ENCODE measurements at places on chromosomes 6 and 20.
A peak's percentile ranks its signal among the peaks of the same experiment; 100 is the strongest.

DNA sequence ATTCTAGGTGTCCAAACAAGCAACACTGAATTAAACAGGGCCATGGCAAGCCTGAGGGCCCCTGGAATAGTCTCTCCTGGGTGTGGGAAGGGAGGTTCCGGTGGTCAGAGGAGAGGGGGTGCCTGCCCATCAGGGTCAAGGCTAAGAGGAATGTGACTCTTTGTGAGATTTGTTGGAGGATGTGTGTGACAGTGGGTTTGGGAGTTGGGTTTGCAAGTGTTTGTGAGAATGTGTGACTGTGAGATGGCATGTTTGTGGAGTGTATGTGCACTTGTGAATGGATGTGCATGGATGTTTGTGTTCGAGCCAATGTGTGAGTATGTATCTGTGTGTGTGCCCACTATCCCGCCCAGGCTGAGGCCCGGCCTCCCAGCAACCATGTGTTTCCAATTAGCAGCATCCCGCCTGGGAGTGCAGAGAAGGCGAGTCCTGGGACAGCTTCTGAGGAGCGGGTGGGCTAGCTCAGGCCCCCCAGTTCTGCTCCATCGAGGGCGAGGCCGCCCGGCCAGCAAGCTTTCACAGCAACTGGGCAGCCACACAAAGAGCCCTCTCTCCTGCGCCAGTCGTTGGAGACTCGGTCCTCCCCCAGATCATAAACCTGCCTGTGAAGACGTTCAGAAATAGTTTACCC lies 12.6 kb downstream of the FOXC1 start:
- no peak for DNase-seq

- no peak for DNase-seq
Observed at GRCh38 chr20:13382786-13383185, 161.7 kb downstream of the ISM1 start.

DNA sequence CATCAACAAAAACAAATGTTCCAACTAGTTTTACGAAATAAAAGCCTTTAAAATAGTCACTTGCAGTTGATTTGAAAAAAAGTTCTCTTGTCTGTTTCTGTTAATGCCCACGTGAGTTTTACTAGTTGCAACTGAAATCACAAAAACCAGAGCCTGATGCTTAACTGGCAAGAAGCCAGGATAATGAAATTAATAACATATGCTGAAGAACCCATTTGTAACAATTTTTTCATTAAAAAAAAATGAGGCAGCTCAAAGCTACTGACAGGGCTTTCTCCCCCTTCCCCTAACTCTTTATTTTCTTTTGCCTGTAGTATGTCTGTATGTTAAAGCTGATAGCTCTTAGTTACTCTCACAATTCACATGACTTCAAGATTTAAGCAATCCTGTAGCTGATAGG lies 132.7 kb upstream of the EYA4 start:
- DNase-seq: no peak

- no peak for DNase-seq
Observed at GRCh38 chr20:36888880-36889516, 13.1 kb downstream of the TLDC2 start.

DNA sequence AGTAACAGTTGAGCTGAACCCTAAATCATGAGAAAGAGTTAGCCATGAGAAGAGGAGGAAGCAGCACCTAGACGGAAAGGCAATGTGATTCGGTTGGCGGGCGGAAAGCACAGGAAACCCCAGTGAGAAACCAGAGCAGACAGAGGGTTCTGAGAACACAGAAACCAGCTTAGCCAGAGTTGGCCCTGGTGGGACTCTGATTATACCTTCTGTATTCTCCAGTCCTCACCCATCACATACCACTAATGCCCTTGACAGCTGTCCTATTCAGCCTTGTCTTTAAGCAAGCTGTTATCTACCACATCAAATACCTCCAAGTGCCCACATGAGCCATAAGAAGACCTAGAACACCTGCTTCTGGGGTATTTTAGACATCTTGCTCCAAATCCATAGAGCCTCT lies 58.9 kb upstream of the LRRC1 start:
- no peak for DNase-seq

DNA sequence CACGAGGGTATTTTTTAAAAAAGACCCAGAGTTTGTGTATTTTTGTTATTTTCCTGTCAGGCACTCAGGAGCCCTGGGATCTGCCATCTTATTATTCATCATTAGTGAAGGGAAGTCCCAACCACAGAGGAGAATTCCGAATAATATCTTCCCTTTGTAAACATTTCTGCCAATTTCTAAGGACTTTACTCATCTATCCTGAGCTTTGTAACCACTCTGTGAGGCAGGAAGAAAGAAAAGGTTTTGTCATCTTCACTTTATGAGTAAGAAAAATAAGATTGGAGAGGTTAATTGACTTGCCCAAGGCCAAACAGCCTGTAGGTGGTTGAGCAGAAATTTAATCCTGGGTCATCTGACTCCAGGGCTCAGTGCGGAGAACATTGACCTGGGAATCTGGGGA lies 23.0 kb upstream of the IYD start:
- DNase-seq: no peak

DNA sequence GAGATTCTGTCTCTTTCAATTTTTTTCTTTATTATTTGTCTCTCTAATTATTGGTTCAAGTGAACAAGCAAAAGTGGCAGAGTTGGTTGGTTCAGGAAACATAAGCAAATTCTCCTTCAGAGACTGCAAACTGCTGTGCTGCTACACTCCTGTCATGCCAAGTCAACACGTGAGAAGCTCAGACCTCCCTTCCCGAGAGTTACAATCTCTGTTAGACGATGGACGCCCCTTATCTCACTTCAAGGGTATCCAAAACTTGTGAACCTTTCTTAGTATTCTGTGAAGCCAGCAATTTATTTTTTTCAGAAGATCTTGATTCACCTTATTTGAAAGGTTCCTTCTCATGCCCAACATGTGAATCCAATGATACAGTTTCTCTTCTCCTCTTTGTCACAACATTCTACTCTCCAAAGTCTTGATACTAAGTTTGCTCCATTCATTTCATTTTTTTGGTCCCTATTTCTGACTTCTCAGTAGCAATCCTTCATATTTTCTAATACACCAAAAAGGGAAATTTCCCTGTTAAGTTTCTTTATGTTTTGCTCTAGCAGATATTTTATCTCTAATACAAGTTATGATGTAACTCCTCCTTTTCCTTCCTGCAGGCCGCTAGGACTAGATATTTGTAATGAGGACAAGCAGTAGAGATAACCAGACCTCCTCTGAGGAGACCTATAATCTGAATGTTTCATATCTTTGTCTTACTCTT lies 448.8 kb upstream of the CITED2 start:
- DNase-seq: no peak

DNA sequence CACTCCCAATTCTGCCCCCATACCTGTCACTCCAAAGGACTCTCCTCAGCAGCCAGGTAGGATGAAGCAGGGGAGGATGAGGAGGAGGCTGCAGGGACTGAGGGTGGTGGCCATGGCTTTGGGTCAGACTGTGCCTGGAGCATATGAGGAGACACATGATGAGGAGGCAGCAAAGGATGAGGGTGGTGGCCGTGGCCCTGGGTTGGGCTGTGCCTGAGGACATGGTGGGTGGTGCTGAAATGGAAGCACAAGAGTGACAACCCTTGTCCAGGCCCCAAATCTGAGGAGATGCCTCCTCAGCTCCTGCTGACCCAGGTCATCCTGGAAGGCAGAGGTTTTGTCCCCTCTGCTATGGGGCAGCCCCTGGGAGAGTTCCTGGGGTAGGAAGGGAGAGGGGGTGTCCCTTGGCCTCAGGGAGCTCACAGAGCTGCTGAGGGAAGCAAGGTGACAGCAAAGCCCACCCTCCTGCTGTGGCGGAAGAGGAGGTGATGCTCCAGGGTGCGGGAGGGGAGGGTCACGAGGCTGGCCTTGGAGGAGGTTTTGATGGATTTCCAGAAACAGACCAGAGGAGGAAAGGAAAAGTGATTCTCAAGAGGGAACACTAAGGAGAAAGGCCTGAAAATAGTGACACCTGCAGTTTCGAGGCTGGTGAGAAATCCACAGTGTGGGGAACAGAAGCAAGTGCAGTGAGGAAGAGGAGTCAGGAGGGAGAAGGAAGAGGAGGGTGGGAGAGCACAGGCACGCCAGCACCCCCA lies 4.6 kb downstream of the RAET1G start:
- no peak for DNase-seq

DNA sequence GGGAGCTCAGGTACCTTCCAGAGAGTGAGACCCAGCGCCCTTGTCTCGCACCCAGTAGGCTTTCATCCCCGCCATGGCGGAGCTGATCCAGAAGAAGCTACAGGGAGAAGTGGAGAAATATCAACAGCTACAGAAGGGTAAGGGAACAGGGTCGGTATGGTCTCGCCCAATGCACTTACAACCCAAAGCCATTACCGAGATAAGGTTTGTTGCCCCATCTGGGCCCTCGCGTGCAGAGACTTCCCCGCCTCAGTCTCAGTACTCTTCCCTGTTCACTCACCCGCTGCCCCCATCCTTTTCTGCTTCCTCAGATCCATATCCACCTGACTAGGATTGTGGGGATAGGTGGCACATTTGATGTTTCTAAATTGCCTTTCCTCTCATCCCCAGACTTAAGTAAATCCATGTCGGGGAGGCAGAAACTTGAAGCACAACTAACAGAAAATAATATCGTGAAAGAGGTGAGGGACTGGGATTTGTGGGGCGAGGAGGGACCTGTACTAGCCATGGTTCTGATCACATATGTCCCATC lies 449 bp downstream of the PFDN6 start:
- DNase-seq: no peak

DNA sequence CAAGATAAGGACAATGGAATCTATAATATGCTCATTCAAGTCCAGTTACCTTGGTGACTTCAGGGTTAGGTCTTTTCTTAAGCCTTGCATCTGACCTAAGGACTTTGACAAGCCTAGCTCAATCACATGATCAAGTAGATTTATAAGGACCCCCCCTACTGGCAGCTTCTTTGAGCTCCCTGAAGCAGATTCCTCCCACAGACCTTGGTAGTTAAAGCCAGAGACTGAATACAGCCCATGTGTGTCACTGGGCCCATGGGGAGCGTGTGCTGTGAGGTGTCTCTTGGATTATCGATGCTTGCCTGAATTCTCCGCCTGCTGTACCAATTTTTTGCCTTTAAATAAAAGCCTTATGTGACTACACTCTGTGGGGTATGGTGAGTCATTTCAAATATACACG lies 372.7 kb upstream of the RGS17 start:
- DNase-seq: peak; percentile 2

DNA sequence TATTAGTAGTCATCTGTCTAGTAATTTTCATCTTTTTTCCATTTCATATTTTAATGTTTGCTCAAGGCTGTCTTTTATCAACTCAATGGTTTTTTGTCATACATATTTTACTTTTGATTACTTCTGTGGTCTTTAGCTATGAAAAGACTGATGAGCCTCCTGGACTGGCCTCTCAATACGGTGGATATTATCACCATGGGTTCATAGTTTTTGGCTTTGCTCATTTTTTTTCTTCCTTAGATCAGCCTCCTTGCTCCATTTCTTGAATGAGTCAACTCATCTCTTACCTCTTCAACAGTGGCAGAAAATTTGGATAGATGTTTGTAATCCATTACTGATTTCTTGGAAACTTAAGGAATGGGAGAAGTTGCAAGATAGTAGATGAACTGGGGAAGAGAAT lies 80.1 kb upstream of the ELOVL5 start:
- no peak for DNase-seq

DNA sequence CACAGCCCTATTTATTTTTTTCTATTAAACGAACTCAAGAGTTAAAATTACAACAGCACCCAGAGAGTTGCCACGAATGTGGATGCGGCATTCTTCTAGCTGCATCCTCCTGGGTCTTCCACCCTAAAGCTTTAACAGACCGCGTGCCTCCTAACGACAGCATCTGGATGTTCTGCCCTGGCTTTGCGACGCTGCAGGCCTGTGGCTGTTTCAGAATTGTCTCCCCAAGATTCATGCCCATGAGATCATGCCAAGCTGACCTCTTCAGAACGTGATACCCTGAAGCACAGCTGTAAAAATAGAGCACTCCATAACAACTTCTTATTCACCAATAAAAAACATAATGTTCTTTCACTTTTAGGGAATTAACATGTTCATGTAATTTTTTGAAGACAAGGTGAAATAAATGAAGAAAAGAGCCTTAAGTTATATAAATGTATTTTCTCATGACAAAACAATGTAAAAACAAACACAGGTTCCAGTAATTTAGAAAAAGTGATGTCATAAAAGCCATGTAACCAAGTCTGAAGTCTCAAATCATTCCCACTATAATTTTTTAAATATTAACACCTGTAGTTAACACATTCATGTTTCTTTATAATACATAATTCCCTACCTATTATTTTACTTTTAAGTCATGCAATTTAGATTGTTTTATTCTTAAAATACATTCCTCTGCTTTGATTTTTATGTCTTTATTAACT lies 26.5 kb downstream of the HIVEP2 start:
- no peak for DNase-seq

GRCh38 chr20:32527052-32527446 lies 58.1 kb downstream of the NOL4L start:
- DNase-seq: no peak

GRCh38 chr6:41818271-41819054 lies 31.0 kb downstream of the TOMM6 start:
- no peak for DNase-seq

- peak; percentile 72 for DNase-seq
Observed at GRCh38 chr6:39037082-39037508, 11.5 kb upstream of the GLP1R start.

- peak; percentile 79 for DNase-seq
Observed at GRCh38 chr6:28982476-28983266, 22.4 kb downstream of the ZNF311 start.

- no peak for DNase-seq
Observed at GRCh38 chr6:89597372-89597771, 41.2 kb downstream of the LYRM2 start.

DNA sequence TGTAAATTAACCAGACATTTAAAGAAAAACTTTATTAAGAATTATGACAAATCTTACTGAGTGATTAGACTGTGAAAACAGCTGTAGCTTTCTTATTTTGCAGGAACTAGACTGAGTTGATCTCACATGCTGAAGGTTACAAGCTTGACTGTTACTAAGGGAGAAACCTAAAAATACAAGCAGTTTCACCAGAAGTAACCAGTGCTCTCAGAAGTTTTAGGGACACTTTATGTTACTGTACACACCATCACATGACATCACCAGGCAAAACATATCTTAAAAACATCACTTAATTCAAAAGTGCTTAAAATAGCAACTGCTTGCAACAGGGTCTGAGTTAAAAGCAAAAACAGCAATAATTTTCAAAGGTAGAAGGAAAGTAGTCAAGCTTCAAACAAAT lies 5.4 kb downstream of the FBXO30 start:
- no peak for DNase-seq

- DNase-seq: peak; percentile 19
Observed at GRCh38 chr6:161922631-161923119, 648.8 kb upstream of the AGPAT4 start.

- no peak for DNase-seq
Observed at GRCh38 chr6:135955099-135955498, 103.6 kb downstream of the PDE7B start.

DNA sequence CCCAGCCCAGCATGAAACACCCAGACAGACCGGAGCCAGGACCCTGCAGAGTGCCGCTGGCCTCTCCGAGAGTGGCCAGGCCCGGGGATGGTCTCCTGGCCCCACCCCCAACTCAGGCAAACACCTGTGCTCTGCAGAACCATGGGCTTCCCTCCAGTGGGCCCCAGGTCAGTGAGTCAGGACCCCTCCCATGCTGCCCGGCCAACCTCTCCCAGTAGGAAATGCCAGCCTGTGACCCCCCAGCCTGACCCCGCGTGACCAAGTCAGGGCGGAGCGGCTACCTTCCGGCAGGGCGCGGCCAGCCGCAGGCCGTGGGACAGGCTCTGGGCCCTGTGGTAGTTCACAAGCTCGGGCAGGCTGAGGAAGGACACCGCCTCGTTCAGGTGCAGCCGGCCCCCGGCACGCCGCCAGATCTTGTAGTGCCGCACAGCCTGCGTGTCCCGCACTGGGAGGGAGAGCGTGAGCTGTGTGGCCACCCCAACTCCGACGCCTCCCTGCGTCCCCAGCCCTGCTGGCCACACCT lies 3.2 kb downstream of the PTK6 start:
- DNase-seq: no peak

Data from KBM-7 (cell line).